ENCODE measurements at places on chromosomes 7 and 10. TPM values are rescaled to one million over a fixed set of nuclear protein-coding genes. Genes with fewer than 3 reads are reported as not detected.

GRCh38 chr7:124783271-124783670 lies 17.7 kb upstream of the GPR37 start:
- DNase-seq = no peak

Gene SH2D4B
- total RNA-seq = not detected

GRCh38 chr7:150686030-150686631 lies 625 bp downstream of the GIMAP2 start:
- DNase-seq = no peak

DNA sequence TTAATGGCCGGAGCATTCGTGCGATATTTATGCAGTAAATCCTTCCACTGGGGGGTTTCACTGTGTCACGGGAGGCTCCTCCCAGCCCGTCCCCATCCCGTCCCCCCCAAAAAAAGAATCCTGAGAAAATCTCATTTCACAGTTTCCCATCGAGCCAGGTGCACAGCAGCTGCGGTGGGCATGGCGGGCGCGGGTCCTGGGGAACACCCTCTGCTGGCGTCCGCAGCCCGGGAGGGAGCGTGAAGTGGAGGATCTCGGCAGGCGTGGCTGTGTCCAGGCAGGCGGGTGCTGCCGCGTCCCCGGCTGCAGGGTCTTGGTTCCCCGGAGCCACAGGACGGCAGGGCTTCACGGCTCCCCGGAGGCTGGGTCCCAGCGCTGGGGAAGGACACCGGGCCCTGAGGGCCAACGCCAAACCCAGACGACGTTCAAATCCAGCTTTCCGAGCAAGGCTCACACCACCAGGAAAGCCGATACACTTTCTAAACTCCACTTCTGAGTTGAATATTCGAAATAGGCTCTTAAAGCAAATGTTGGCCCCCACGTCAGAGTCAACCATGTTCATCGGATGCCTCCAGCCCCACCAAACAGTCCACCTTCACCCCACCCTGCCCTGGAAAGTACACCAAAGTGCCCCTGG lies 55.7 kb downstream of the PDGFA start:
- DNase-seq = no peak

DNA sequence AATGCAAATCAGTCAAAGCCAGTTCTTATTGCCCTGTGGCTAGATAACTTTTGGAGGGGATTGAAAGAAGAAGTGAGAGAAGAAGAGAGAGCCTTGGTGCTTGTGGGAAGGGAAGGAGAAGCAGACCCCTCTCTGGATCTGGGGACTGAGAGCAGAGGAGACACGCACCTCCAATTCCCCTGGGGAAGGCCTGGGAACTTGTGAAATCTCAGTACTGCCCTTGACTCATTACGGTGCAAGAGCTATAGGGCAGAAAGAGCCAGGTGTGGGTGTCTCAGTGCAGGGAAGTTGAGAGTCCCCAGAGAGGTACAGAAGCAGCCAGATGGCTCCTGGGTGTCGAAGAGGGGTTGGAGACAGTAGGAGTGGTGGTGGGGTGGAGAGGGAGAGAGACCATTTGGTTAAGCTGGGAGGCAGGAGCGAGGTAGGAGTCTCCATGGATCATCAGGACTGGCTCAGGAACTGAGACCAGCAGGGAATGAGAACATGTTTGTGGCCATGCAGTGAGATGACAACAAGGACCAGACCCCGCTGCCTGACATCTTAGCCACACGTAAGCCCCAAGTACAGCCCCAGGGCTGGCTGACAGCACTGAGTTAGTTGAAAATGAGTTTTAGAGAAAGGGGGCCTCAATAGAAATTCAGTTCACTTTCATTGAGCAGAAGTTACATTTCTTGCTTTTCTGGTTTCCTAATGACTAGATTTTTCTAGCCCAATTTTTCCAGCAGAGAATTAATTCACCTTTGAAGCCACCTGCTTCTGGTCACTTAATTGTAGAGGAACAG lies 238.2 kb downstream of the BUB3 start:
- no peak for DNase-seq

Gene TMEM236
- under 0.01 TPM for total RNA-seq

DNA sequence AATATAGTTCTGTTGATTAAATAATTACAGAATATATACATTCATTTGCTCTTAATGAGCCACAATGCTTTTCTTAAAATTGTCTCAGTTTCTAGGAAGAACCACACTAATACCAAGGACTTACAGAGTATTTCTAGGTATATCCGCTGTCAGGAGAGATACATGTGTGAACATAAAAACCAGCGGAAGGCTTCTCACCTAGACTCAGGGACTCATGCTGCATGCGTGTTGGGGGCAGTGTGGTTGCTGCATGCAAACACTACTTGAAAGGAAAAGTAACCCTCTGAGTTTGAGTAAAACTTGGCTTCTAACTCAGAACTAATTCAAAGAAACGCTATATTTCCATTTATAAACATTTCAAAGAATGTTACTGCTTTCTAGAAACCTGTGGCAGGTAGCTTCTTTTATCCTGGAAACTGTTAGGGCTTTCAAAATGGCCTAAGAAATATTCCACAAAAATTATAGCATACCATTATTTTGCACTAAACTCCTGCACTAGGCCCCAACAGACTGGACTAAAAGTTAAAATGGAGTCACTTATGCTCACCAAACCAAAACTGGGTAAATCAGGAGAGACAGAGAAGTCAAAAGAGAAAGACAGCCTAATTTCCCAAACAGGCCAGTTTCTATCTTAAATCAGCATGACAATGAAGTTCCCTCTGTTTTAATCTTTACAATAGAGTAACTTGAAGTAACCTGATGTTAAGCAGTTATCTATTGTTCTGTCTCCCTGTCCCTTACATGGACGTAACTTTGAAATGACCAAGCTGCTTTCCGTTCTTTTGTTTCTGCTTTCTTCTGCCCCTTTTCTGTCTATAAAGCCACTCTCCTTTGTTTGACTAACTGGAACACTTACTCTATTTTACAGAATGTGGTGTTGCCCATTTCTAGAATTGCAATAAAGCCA lies 95.2 kb upstream of the FAM133B start:
- no peak for DNase-seq

Gene ARHGEF35
- 0.97 TPM for total RNA-seq

Gene FAM24B
- 2.9 TPM for total RNA-seq

All from fibroblast of villous mesenchyme (primary cell).